Keratinocyte (primary cell): ENCODE measurements at places on chromosomes 1 and 21.

DNA sequence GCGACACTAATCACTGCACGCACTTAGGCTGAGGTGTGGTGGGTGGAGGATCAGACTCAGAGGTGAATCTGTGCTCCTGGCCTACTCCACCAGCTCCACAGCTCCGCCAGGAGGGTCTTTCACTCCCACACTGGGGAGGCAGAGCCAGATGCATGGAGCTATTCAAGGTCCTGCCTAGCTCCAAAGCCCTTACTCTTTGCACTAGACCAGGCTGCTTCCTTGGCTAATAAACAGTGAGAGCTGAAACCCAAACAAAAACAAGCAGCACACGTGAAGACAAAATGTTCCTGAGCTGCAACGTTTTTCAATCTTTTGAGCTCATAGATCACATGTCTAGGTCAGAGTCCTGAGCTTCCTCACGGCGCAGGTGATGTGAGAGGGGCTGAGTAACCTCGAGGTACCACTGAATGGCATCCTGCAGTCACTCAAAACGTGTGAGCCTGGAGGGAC, 19.2 kb downstream of the CAPZB start:
- no peak for DNase-seq
- no peak overlapping the region for H3K27ac ChIP-seq
- peaks cover 6% of the 10 kb centered on the region for H3K36me3 ChIP-seq
- H3K27me3 ChIP-seq, result no peaks in the 10 kb centered on the region
- H3K4me1 ChIP-seq, result peaks cover 23% of the 10 kb centered on the region

DNA sequence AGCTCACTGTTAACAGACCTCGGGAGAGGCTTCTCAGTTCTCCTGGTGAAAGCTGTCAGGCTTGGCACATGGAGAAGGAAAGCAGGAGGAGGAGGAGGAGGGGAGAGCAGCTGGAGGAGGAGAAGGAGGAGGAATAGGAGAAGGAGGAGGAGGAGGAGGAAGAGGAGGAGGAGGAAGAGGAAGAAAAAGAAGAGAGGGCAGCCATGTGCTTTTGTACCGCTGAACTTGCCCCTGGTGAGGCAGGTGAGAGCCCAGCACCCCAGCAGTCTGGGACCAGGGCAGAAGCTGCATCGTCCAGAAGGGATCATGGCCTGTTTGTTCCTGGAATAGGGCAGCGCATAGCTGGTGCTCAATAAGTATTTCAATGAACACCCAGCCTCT, 21.3 kb upstream of the GRHL3 start:
- no peaks in the 10 kb centered on the region for H3K27me3 ChIP-seq
- no peak overlapping the region for H3K4me3 ChIP-seq
- H3K27ac ChIP-seq, result no peak overlapping the region
- no peak for DNase-seq

GRCh38 chr1:3633344-3634058, 8.7 kb downstream of the TPRG1L start:
- no peak for DNase-seq
- no peaks in the 10 kb centered on the region for H3K27me3 ChIP-seq
- no peak overlapping the region for H3K27ac ChIP-seq
- no peak overlapping the region for H3K4me3 ChIP-seq
- peaks cover 21% of the 10 kb centered on the region for H3K36me3 ChIP-seq

DNA sequence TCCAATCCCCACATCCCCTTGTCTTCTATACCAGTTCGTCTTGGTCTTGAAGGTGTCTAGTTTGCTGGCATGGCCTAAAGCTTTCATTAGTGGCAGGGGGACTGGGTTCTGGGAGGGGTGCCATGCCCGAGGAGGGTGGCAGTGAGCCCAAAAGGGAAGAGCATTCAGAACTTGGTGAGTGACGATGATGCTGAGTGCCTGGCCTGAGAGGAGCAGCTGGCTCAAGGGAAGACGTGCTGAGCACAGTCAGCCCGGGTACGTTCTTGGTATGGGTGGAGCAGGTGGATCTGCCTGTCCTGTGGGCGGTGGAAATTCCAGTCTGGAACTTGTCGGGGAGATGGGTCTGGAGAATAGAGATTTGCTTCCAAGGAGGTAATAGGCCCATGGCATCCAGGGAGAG, 4.6 kb downstream of the FDPS start:
- DNase-seq, result no peak
- H3K27ac ChIP-seq, result no peak overlapping the region
- H3K4me3 ChIP-seq, result no peak overlapping the region

DNA sequence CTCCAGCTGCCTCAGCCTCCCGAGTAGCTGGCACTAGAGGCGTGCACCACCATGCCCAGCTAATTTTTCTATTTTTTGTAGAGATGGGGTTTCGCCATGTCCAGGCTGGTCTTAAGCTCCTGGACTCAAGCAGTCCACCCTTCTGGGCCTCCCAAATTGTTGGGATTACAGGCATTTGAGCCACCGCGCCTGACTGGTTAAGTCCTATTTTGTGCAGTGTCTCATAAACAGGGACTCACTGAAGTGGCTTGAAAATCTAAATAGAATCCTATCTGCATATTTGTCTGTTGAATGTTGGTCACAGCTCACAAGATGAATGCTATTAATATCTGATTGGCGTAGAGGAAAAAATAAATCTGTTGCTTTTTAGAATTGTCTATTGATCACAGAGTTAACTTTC, 5.9 kb upstream of the CHAF1B start:
- DNase-seq, result no peak
- peaks cover 8% of the 10 kb centered on the region for H3K36me3 ChIP-seq
- no peaks in the 10 kb centered on the region for H3K27me3 ChIP-seq
- H3K4me1 ChIP-seq, result no peaks in the 10 kb centered on the region

DNA sequence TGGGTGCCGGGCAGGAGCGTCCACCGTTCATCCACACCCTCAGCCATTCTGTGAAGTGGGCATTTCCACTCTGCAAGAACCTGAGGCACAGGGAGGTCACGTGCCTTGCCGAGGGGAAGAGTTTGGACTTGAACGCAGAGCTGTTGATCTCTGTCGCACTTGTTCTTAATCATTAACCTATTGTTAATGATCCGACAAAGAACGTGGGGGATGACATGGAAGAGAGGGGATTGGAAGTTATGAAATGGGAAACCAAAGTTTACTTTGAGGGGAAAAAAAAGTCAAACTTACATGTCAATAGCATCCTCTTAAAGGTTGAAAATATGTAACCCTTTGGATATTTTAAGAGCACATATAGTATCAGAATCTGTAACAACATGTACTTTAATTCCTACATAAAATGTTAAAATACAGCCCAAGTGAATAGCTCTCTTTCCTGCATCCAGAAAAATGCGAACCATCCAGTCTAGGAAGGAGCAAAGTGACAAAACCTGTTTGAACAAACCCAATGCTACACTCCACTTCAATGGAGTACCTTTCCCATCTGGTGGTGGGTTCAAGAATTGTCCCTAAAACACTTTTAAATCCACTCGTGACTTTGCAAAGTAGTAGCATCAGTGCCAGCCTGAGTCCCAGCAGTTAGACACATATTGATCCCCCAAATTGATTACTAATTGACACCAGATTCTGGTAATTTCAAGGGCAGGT, 75.5 kb downstream of the SETD4 start:
- no peak overlapping the region for H3K4me3 ChIP-seq
- no peaks in the 10 kb centered on the region for H3K36me3 ChIP-seq
- H3K27ac ChIP-seq, result no peak overlapping the region
- no peak for DNase-seq
- peaks cover 19% of the 10 kb centered on the region for H3K27me3 ChIP-seq

DNA sequence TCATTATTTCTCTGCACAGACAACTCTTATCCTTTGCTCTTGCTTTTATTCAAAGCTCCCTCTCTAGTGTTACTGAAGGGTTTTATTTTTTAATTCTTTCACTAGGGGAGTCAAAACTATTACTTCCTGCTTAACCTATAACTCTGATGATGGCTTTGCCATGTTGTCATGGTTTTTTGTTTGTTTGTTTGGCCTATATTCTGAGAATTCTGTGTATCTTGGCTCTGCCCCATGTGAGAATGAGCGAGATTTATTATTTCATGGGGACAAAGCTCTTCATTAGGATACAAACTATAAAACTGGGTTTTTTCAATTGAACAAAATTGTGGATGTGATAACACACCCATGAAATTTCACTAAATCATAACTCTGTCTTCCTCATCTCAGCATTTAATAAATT, 190.5 kb upstream of the C1orf105 start:
- H3K4me1 ChIP-seq, result no peaks in the 10 kb centered on the region
- no peak for DNase-seq
- no peaks in the 10 kb centered on the region for H3K36me3 ChIP-seq
- H3K27ac ChIP-seq, result no peak overlapping the region

GRCh38 chr1:81590171-81590570, 210.6 kb upstream of the ADGRL2 start:
- H3K4me1 ChIP-seq, result no peaks in the 10 kb centered on the region
- peaks cover 4% of the 10 kb centered on the region for H3K27me3 ChIP-seq
- no peaks in the 10 kb centered on the region for H3K36me3 ChIP-seq
- H3K27ac ChIP-seq, result no peak overlapping the region

DNA sequence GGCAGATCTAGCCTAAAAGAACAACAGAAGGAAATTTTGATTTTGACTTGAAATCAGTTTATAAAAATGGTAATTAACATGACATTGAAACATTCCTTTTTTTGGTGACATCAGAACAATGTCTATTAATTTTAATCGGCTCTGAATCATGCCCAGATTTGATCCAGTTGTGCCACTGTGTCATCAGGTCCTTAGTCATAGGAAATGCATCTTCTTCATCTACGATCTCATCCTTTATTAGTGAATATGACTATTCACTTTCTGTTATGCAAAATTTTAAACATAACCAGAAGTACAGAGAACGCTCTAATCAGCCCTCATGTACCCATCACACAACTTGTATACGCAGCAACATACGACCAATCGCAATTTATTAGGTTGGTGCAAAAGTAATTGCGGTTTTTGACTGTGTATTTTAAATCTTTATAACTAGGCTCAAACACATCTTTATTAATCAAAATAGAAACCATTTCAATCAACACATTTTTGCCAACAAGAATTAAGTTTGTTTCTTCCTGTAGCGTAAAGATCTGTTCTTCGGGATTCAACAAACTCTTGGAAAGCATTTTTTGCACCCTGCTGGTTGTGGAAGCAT, 40.3 kb upstream of the TLR5 start:
- H3K36me3 ChIP-seq, result no peaks in the 10 kb centered on the region
- peaks cover 21% of the 10 kb centered on the region for H3K4me1 ChIP-seq
- H3K27me3 ChIP-seq, result no peaks in the 10 kb centered on the region
- no peak overlapping the region for H3K27ac ChIP-seq

- no peaks in the 10 kb centered on the region for H3K27me3 ChIP-seq
- H3K4me1 ChIP-seq, result peaks cover 20% of the 10 kb centered on the region
- no peaks in the 10 kb centered on the region for H3K36me3 ChIP-seq
- DNase-seq, result no peak
These were observed 123.6 kb downstream of the DTL start for GRCh38 chr1:212158912-212159796.

GRCh38 chr1:220906561-220907334, 27.5 kb downstream of the HLX start:
- no peaks in the 10 kb centered on the region for H3K4me1 ChIP-seq
- H3K4me3 ChIP-seq, result no peak overlapping the region
- H3K36me3 ChIP-seq, result no peaks in the 10 kb centered on the region
- no peak for DNase-seq
- no peaks in the 10 kb centered on the region for H3K27me3 ChIP-seq
- no peak overlapping the region for H3K27ac ChIP-seq

- peaks cover 23% of the 10 kb centered on the region for H3K4me1 ChIP-seq
- peak; percentile 25 for DNase-seq
- H3K27ac ChIP-seq, result peak overlapping the region; percentile 37
These were observed 18.1 kb upstream of the SLC44A3 start for GRCh38 chr1:94801919-94802546.

GRCh38 chr1:214354440-214355148, 73.6 kb downstream of the SMYD2 start:
- peaks cover 41% of the 10 kb centered on the region for H3K36me3 ChIP-seq
- no peaks in the 10 kb centered on the region for H3K4me1 ChIP-seq
- no peak for DNase-seq
- no peaks in the 10 kb centered on the region for H3K27me3 ChIP-seq
- no peak overlapping the region for H3K4me3 ChIP-seq
- H3K27ac ChIP-seq, result no peak overlapping the region

- no peaks in the 10 kb centered on the region for H3K27me3 ChIP-seq
- H3K4me1 ChIP-seq, result no peaks in the 10 kb centered on the region
- no peak overlapping the region for H3K4me3 ChIP-seq
- DNase-seq, result no peak
- H3K36me3 ChIP-seq, result peaks cover 4% of the 10 kb centered on the region
- H3K27ac ChIP-seq, result no peak overlapping the region
These were observed 9.0 kb downstream of the NSL1 start for GRCh38 chr1:212782422-212783154.

GRCh38 chr1:163066686-163067085, 2.5 kb upstream of the RGS4 start:
- no peaks in the 10 kb centered on the region for H3K36me3 ChIP-seq
- no peak overlapping the region for H3K4me3 ChIP-seq
- no peaks in the 10 kb centered on the region for H3K4me1 ChIP-seq
- no peak overlapping the region for H3K27ac ChIP-seq
- no peak for DNase-seq
- H3K27me3 ChIP-seq, result no peaks in the 10 kb centered on the region

- no peak overlapping the region for H3K27ac ChIP-seq
- peaks cover 9% of the 10 kb centered on the region for H3K4me1 ChIP-seq
- DNase-seq, result no peak
- H3K27me3 ChIP-seq, result peaks cover 3% of the 10 kb centered on the region
- H3K36me3 ChIP-seq, result no peaks in the 10 kb centered on the region
- no peak overlapping the region for H3K4me3 ChIP-seq
These were observed 98.2 kb downstream of the PCBP3 start for GRCh38 chr21:45741691-45742090.

- DNase-seq, result no peak
- H3K4me1 ChIP-seq, result no peaks in the 10 kb centered on the region
- no peak overlapping the region for H3K27ac ChIP-seq
- H3K4me3 ChIP-seq, result no peak overlapping the region
These were observed 977.9 kb downstream of the BRINP3 start for GRCh38 chr1:189499736-189500135.

- DNase-seq, result peak; percentile 26
- H3K4me1 ChIP-seq, result peaks cover 15% of the 10 kb centered on the region
- no peak overlapping the region for H3K4me3 ChIP-seq
- no peaks in the 10 kb centered on the region for H3K36me3 ChIP-seq
These were observed 19.4 kb upstream of the SLAMF6 start for GRCh38 chr1:160542303-160542945.

- H3K27me3 ChIP-seq, result no peaks in the 10 kb centered on the region
- peak overlapping the region; percentile 51 for H3K27ac ChIP-seq
- no peaks in the 10 kb centered on the region for H3K36me3 ChIP-seq
- no peak for DNase-seq
These were observed 150.6 kb downstream of the MRPL39 start for GRCh38 chr21:25456672-25457071.

GRCh38 chr1:34847094-34847493, 12.5 kb downstream of the SMIM12 start:
- DNase-seq, result no peak
- peaks cover 13% of the 10 kb centered on the region for H3K36me3 ChIP-seq
- no peak overlapping the region for H3K4me3 ChIP-seq
- peaks cover 10% of the 10 kb centered on the region for H3K4me1 ChIP-seq
- H3K27me3 ChIP-seq, result no peaks in the 10 kb centered on the region
